Activated T-helper 17 cell treated with anti-CD3 and anti-CD28 coated beads, Interleukin-2, amount 50 U/mL, for 72 hours (primary cell): ENCODE measurements at places on chromosomes 4 and X. TPM values are rescaled to one million over a fixed set of nuclear protein-coding genes. Genes with fewer than 3 reads are reported as not detected.

DNA sequence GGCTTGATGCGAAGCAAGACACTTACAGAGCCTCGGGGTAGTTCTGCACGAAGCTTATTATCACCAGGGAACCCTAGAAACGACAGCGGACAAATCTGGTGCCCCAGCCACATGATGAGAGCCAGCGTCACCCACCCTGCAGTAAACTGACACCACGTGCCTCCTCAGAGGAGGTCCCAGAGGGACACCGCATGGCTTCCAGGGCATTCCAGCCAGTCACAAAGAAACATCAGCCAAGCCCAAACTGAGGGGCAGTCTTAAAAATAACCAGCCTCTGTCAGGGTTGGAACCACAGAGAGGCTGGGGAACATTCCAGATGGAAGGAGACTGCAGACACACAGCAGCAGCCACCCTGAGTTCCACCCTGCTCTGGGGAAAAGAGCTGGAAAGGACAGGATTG, 36.6 kb upstream of the HGFAC start:
- ATAC-seq = no peak

GRCh38 chr4:145345401-145345800, 136.3 kb upstream of the SMAD1 start:
- no peak for ATAC-seq

DNA sequence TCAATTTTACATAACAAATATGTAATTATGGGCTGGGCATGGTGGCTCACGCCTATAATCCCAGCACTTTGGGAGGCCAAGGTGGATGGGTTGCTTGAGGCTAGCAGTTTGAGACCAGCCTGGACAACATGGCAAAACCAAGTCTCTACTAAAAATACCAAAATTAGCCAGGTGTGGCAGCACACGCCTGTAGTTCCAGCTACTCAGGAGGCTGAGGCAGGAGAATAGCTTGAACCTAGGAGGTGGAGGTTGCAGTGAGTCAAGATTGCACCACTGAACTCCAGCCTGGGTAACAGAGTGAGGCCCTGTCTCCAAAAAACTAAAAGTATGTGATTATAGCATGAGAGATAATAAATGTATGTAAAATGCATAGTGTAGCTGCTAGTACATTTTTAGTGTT, 229.0 kb downstream of the PPARGC1A start:
- ATAC-seq = no peak

DNA sequence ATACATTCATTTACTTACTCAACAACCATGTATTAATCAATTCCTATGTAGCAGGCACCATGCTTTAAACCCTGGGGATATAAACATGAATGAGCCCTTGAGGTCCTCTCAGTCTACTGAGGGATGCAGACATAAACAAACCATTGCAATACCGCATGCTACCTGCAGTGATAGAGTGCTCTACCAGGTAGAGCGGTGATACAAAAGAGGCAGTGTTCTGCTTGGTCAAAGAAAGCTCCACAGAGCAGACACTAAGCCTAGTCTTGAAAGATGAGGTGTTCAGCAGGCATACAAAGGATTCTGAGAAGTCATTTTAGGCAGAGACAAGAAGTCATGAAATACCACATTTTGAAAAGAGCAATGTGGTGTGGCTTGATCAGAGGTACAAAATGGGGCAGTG, 26.9 kb upstream of the AMOT start:
- no peak for ATAC-seq

DNA sequence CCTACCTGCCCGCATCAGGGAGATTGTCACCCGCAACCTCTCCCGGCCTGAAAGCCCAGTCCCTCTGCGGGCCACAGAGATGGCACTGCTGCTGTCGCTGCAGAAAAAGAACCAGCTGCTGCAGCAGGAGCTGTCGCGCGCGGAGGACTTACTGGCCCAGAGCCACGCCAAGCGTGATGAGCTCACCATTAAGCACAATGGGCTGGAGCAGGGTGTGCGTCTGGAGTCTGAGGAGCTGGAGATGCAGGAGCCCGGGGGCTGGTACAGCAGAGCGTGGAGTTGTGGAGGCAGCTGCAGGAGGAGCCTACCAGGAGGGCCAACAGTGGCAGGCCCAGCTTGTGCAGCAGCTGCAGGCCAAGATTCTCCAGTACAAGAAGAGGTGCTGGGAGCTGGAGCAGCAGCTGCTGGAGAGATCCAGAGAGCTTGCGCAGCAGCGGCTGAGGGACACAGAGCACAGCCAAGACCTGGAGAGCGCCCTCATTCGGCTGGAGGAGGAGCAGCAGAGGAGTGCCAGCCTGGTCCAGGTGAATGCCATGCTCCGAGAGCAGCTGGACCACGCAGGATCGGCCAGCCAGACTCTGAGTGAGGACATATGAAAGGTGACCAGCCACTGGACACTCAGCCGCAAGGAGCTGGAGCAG, 11.3 kb downstream of the SMIM10L2A start:
- ATAC-seq = no peak

Gene SMIM10L2A
- 0.06 TPM for total RNA-seq

DNA sequence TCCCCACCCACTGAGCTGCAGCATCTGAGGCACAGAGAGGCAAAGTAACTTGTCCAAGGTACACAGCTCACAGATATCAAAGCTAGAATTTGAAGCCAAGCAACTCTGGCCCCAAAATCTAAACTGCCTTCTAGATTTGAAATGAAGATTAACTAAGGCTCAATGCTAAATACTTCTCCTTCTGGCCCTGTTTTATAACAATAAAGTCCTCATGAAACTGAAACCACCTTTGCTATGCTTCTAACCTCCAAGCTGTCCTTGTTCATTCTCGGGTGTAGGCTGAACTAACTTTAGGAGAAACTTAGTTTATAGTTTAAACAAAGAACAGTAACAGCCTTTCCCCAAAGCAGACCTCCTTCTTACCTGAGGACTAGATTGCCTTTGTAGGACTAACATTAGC, 93.6 kb downstream of the DCTD start:
- no peak for ATAC-seq

DNA sequence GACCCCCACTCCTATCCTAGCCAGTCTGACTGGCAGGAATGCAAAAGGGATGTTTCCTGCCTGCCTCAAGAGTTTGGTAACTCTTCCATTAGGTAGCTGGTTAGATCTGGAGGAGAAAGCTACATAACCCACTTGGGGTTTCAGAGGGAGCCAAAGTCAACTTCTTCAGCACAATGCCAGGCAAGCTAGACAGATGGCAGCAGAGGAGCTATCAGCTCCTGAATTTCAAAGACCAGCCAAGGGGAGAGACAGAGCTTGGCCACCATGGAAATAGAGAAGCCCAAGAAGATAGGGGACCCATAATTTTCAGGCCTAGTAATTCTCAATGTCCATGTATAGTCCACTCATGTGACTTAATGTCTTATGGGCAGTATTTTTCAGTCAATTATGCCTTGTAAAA, 56.4 kb downstream of the PGRMC1 start:
- ATAC-seq = no peak

Gene TMEM271
- not detected for total RNA-seq

Gene MAGEB6
- total RNA-seq = not detected

DNA sequence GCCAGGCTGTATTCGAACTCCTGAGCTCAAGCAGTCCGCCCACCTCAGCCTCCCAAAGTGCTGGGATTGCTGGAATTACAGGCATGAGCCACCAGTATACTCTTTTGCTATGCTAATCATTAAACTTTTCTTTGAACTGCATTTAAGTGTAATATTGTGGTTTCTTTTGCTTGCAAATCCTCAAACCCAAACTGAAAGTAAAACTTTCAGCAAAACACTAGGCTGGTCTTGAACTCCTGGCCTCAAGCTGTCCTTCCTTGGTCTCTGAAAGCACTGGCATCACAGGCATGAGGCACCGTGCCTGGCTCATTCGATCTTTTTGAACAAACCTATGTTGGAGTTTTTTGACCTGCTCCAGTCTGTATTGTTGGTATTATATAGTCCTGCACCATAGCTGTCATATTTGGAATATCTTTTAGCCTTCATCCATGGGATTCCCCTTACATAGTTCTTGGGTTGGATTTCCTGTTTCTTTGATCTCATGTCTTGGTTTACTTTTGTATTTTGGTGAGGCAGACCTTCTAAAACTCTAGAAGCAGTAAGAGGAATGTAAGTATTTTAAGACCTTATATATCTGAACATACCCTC, 34.1 kb downstream of the MOB1B start:
- peak; percentile 12 for ATAC-seq

DNA sequence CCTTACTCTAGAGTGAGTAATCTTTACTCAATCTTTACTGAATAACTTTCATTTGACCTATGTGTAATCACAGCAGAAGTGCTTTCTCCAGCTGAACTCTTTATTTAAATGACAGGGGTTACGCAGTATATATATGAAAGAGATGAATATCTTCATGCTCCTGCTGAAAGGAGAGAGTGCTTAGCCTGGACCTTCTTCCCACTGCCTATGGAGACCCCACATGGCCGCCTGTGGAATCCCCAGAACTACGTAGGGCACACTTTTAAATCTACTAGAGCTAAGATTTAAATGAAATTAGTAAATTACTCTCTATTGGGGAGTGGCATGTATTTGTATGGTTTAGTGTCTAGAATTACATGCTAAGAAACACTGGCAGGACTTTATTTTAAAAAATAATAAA, 391.2 kb downstream of the ANKRD50 start:
- ATAC-seq = no peak

Gene ARR3
- not detected for total RNA-seq

- no peak for ATAC-seq
Observed at GRCh38 chrX:9019151-9019550, 14.8 kb downstream of the FAM9B start.

DNA sequence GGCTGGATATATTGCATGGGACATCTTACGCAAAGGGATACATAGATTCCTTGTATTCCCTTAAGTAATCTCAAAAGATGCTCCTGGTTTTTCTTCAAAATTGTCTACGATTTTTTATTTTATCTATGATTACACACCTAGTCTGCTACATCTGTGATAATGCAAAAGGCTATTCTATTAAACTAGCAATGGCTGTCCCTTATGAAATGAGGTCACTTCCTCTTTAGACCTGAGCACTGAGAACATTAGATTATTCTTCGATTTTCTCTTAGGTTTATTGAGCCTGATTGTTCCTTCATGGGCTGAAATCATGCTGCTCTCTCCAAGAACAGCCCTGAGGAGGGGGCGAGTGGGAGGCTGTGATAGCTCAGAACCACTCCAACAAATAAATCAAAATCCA, 126.8 kb upstream of the ENPP6 start:
- ATAC-seq = no peak

DNA sequence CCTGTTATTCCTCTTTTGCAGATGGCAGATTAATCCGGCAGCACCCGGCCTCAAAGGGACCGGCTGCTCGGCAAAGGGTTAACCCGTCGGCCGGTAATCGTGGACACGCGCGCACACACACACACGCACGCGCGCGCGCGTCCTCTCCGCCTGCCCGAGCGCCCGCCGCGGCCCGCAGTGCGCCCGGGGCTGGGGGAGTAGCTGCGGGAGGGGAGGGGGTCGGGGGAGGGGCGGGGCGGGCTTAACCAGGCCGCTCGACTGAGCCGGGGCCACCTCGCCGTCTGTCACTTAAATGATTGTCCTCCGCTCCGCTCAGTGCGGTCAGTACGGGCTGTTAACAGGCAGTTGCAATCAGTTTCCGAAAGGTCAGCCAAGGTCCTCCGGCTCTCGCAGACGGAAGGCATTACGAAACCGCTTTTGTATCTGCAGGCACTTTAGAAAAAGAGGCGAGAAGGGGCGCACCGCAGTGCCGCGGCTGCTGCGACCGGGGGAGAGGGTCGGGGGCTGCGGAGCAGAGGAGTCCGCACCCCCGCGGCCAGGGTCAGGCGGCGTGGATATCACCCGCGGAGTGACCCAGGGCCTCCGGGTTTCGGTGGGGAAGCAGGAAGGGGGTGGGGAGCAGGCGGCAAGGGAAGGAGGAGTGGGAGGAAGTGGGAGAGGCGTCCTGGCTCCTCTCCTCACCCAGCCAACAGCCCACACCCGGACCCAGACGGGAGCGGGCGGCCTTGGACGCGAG, 57.3 kb upstream of the BCOR start:
- ATAC-seq = peak; percentile 11

- ATAC-seq = no peak
Observed at GRCh38 chr4:83382850-83383249, 48.2 kb upstream of the HPSE start.

DNA sequence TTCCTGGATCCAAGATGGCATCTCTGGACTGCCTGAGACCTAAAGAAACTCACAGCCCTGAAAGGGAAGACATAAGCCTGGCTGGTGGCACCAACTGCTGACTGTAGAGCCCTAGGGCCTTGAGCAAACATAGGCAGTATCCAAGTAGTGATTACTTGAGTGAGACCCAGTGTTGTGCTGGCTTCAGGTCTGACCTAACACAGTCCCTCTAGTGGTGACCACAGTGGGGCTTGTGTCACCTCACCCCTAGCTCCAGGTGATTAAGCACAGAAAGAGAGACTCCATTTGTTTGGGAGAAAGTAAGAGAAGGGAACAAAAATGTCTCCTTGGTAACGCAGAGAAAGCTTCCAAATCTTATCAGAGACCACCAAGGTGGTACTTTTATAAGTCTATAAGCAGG, 496.3 kb upstream of the HTR2C start:
- no peak for ATAC-seq

- ATAC-seq = no peak
Observed at GRCh38 chr4:155305619-155306018, 71.1 kb downstream of the MAP9 start.

DNA sequence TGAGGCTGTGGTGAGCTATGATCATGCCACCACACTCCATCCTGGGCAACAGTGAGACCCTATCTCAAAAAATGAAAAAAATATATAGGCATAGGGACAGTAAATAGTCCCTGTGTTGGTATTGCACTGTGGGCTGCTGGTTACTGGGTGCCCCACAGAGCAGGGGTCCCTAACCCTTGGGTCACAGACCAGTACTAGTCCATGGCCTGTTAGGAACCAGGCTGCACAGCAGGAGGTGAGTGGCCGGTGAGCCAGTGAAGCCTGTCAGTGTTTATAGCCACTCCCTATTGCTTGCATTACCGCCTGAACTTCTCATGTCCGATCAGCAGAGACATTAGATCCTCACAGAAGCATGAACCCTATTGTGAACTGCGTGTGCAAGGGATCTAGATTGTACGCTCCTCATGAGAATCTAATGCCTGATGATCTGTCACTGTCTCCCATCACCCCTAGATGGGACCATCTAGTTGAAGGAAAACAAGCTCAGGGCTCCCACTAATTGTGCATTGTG, 106.5 kb downstream of the TNIP2 start:
- no peak for ATAC-seq

DNA sequence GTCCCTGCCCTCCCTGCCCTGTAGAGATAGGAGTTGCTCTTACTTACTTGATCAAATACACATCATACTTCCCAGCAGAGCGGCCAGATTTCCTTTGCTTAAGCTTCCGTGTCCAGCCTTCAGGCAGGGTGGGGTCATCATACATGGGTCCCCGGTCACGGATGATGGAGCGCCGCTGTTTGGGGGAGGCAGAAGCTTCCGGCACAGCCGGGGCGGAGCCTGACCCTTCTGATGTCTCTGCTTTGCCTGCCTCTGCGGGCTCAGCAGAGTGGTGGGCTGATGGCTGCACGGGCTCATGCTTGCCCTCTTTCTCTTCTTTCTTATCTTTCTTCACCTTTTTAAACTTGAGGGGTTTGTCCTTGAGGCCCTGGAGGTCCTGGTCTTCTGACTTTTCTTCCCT, 12.5 kb upstream of the IRAK1 start:
- no peak for ATAC-seq
